ENCODE measurements at places on chromosomes 11 and 22. TPM values are rescaled to one million over a fixed set of nuclear protein-coding genes. Genes with fewer than 3 reads are reported as not detected.
A peak's percentile ranks its signal among the peaks of the same experiment; 100 is the strongest.

GRCh38 chr11:121649798-121650197 lies 197.0 kb upstream of the SORL1-AS1 start:
- no peaks in the 10 kb centered on the region for H3K27me3 ChIP-seq
- H3K27ac ChIP-seq = no peak overlapping the region
- H3K4me3 ChIP-seq = no peak overlapping the region
- H3K36me3 ChIP-seq = no peaks in the 10 kb centered on the region
- no peak for DNase-seq

- H3K27ac ChIP-seq = peak overlapping the region; percentile 90
- no peak for DNase-seq
- H3K4me3 ChIP-seq = peak overlapping the region; percentile 84
- H3K36me3 ChIP-seq = no peaks in the 10 kb centered on the region
- peaks cover 22% of the 10 kb centered on the region for H3K4me1 ChIP-seq
- no peaks in the 10 kb centered on the region for H3K27me3 ChIP-seq
These were observed 251 bp upstream of the UQCC3 start for GRCh38 chr11:62671236-62671607.

RAB3IL1 gene
- total RNA-seq = 11.7 TPM

DNA sequence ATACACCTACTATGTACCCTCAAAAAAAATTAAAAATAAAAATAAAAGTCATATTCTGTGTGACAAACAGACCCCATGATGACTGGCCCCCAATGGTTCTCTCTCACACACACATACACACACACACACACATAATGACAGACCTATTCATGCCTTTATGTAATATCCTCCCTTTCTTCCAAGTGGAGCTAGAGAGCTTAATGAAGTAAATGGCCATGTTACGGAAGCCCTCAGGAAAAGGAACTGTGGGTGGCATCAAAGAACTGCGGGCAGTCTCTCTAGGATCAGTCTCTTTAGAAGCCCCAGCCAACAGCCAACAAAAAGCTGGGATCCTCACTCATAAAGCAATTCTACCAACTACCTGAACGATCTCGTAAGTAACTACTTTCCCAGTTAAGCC lies 125.5 kb downstream of the SIK3 start:
- H3K27me3 ChIP-seq = no peaks in the 10 kb centered on the region
- H3K4me3 ChIP-seq = no peak overlapping the region
- DNase-seq = no peak
- peak overlapping the region; percentile 27 for H3K27ac ChIP-seq

GRCh38 chr11:89463266-89463780 lies 27.9 kb downstream of the NOX4 start:
- no peak overlapping the region for H3K4me3 ChIP-seq
- H3K36me3 ChIP-seq = no peaks in the 10 kb centered on the region
- H3K4me1 ChIP-seq = no peaks in the 10 kb centered on the region
- H3K27me3 ChIP-seq = no peaks in the 10 kb centered on the region
- no peak for DNase-seq
- H3K27ac ChIP-seq = no peak overlapping the region

- no peaks in the 10 kb centered on the region for H3K4me1 ChIP-seq
- no peaks in the 10 kb centered on the region for H3K36me3 ChIP-seq
These were observed at the start of gene SMIM45 for GRCh38 chr22:41951898-41952474. SMIM45 (plus strand) TSS chr22:41952150.

TMEM191C gene
- 1.3 TPM for total RNA-seq

- H3K4me1 ChIP-seq = no peaks in the 10 kb centered on the region
- DNase-seq = no peak
- no peaks in the 10 kb centered on the region for H3K36me3 ChIP-seq
- H3K4me3 ChIP-seq = no peak overlapping the region
- H3K27me3 ChIP-seq = no peaks in the 10 kb centered on the region
These were observed 103.1 kb downstream of the TEAD1 start for GRCh38 chr11:12777208-12777874.

- H3K4me3 ChIP-seq = no peak overlapping the region
- no peaks in the 10 kb centered on the region for H3K36me3 ChIP-seq
- H3K4me1 ChIP-seq = no peaks in the 10 kb centered on the region
- no peak overlapping the region for H3K27ac ChIP-seq
- H3K27me3 ChIP-seq = no peaks in the 10 kb centered on the region
- no peak for DNase-seq
These were observed 92.9 kb downstream of the PDHX start for GRCh38 chr11:35009191-35009943.

MADD gene
- total RNA-seq = 43.3 TPM

GRCh38 chr11:2444821-2445745 lies at the start of gene KCNQ1:
KCNQ1 (plus strand) TSS chr11:2445008; CDS start chr11:2445099, 91 bp downstream.
- H3K27me3 ChIP-seq = no peaks in the 10 kb centered on the region
- no peaks in the 10 kb centered on the region for H3K4me1 ChIP-seq
- no peak for DNase-seq
- no peak within 1 kb of the TSS for H3K27ac ChIP-seq

GRCh38 chr11:125284245-125284850 lies 119.8 kb downstream of the PKNOX2 start:
- H3K27ac ChIP-seq = no peak overlapping the region
- no peak overlapping the region for H3K4me3 ChIP-seq
- DNase-seq = no peak
- no peaks in the 10 kb centered on the region for H3K4me1 ChIP-seq
- H3K36me3 ChIP-seq = no peaks in the 10 kb centered on the region

- no peaks in the 10 kb centered on the region for H3K4me1 ChIP-seq
- H3K27ac ChIP-seq = no peak overlapping the region
- H3K27me3 ChIP-seq = no peaks in the 10 kb centered on the region
- H3K36me3 ChIP-seq = no peaks in the 10 kb centered on the region
These were observed 97.2 kb downstream of the GRIK4 start for GRCh38 chr11:120608760-120609211.

DNA sequence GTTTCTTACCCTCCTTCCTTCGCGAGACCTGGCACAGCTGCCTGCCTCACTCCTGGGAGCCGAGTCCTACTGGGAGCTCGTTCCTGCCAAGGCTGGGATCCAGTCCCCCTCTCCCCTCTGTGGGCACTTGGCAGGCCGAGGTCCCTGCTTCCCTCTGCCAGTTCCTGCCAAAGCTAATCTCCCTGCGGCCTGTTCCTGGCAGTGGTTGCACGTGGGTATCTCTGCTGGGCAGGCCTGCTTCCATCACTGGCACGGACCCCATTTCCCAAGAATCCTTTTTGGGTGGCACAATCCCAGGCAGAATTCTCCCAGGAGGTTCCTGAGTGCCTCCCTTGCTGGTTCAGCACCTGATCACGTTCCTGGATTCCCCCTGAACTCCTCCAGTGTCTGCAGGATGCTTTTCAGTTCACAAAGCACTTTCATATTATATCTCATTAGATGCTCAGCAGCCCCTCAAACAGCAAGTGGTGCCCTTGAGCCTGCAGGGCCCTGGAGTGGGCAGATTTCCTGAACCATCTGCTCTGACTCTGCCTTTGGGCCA lies 96.5 kb downstream of the RRM1 start:
- H3K4me3 ChIP-seq = no peak overlapping the region
- no peak overlapping the region for H3K27ac ChIP-seq
- no peaks in the 10 kb centered on the region for H3K27me3 ChIP-seq

PANX2 gene
- total RNA-seq = 2.0 TPM

- no peaks in the 10 kb centered on the region for H3K27me3 ChIP-seq
- DNase-seq = no peak
- no peaks in the 10 kb centered on the region for H3K36me3 ChIP-seq
- H3K4me1 ChIP-seq = no peaks in the 10 kb centered on the region
- H3K27ac ChIP-seq = no peak overlapping the region
These were observed 101.7 kb upstream of the GRAMD1B start for GRCh38 chr11:123328281-123328867.

RASL10A gene
- total RNA-seq = 4.3 TPM

- H3K36me3 ChIP-seq = no peaks in the 10 kb centered on the region
- no peaks in the 10 kb centered on the region for H3K4me1 ChIP-seq
- H3K4me3 ChIP-seq = no peak overlapping the region
- H3K27me3 ChIP-seq = no peaks in the 10 kb centered on the region
- no peak for DNase-seq
These were observed 19.2 kb downstream of the GLYATL1 start for GRCh38 chr11:58958500-58958899.

GRCh38 chr22:50114221-50115021 lies 24.6 kb downstream of the MOV10L1 start:
- no peaks in the 10 kb centered on the region for H3K4me1 ChIP-seq
- no peaks in the 10 kb centered on the region for H3K36me3 ChIP-seq
- no peak overlapping the region for H3K4me3 ChIP-seq

OR51I1 gene
- not detected for total RNA-seq

OR8G1 gene
- total RNA-seq = not detected

DNA sequence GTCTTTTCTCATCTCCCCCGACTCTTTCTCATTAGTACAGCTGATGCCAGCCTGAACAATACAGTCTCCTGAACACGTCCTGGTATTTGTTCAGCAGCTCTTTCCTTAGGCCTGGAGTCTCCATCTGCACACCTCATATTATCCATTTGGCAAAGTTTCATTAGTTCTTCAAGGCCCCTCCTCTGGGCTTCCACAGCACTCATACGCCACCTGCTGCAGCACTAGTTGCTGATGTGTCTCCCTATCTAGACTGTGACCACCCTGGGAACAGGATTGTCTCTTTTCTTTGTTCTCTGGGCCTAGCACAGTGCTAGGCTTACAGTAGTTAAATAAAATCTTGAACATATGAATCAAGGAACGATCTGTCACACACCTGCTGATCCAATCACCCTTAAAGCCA lies 17.2 kb downstream of the DCHS1 start:
- no peak for DNase-seq
- H3K27ac ChIP-seq = peak overlapping the region; percentile 70

- no peaks in the 10 kb centered on the region for H3K36me3 ChIP-seq
- no peaks in the 10 kb centered on the region for H3K27me3 ChIP-seq
- H3K4me3 ChIP-seq = no peak overlapping the region
- no peaks in the 10 kb centered on the region for H3K4me1 ChIP-seq
- DNase-seq = no peak
These were observed 65.5 kb downstream of the C11orf91 start for GRCh38 chr11:33635161-33635560.

KCNK7 gene
- total RNA-seq = 2.2 TPM

All from breast epithelium (tissue), 4 donors.